ENCODE measurements at places on chromosomes 7 and 10.

DNA sequence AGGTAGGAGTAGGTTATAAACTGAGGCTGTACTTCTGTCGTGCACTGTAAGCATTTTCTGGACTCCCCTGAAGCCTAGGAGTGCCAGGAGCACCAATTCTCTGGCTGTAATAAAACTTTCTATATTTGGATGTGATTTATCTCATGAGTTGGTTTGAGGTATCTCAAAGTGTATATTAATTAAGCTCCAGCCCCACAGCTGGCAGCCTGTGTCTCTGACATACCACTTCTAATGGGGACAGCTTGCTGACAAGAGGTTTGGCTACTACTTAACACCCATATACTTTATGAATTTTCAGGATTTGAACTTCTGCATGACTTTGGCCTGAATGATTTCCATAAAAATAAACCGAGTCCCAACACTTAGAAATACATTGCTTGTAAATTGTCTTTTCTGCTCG is 35.2 kb downstream of the CFAP58 start:
- no peak for DNase-seq

- DNase-seq: peak; percentile 58
Observed at GRCh38 chr7:50467817-50468610, 17.9 kb upstream of the FIGNL1 start.

DNA sequence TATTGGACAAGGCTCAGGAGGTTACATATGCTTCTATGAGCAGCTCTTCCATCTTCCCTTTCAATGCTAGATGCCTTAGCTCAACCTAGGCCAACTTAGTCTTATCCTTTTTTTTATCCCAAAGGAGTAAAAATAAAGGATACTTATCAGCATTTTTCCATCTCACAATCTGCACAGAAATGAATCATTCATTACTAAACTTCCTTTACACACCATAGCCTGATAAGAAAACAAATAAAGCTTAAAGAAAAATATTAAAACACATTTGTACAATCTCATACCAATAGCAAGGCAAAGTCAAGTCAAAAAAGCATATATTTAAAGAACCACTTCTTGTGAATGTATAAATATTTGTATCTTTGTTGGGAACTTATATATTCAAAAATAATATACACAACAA is 407.4 kb downstream of the GRM8 start:
- DNase-seq: no peak

- no peak for DNase-seq
Observed at GRCh38 chr10:114957673-114958072, 19.7 kb downstream of the TRUB1 start.

GRCh38 chr10:86671985-86672710 is 3.8 kb downstream of the LDB3 start:
- DNase-seq: no peak

DNA sequence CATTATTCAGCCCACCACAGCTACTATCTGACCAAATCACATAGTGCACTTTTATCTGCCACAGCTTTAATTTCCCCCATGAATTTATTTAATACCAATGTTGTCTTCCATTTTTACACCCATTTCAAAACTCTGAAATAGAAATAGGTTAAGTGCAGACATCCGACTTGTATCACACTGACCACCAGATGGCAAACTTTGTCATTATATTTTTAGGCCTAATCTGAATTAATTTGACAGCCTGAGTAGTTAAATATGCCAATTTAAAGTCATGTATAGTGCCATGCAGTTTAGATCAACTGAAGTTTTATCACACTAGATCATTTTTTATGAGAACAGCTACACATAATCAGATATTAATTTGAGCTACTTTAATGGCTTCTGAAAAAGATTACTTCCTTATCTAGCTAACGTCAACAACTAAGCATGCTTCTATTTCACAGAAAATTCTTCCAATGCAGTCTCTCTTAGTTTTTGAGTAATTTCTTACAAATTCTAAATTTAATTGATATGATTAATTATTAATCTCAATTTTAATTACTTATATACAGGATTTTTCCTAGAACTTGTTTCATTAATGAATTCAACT is 566.4 kb downstream of the GFRA1 start:
- DNase-seq: no peak

DNA sequence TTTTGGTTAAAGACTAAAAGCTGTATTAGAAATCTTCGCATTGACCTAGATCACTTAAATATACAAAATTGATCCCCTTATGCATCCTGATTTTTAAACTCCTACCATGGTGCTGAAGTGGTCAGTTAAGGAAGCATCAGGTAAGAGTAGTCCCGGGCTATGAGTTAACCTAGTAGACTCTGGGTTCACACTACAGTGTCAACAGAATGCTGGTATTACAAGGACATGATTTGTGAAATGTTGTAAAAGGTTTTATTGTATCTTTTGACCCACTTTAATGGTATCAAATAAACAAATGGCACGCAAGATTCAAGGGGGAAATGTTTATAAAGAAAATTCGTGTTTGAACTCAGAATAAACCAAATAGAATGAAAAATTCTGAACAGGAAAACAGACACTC is 36.8 kb downstream of the RTKN2 start:
- no peak for DNase-seq

DNA sequence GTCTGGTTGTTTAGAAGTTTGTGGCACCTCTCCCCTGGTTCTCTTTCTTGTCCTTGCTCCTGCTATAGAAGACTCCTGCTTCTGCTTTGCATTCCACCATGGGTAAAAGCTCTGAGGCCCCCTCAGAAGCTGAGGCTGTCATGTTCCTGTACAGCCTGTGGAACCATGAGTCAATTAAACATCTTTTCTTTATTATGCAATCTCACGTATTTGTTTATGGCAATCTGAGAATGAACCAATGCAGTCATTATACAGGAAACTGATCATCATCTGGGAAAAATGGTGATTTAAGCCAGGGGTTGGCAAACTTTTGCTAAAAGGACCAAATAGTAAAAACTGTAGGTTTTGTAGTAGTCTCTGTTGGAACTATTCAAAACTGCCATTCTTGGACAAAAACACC is 175.4 kb downstream of the CSTF2T start:
- DNase-seq: no peak

DNA sequence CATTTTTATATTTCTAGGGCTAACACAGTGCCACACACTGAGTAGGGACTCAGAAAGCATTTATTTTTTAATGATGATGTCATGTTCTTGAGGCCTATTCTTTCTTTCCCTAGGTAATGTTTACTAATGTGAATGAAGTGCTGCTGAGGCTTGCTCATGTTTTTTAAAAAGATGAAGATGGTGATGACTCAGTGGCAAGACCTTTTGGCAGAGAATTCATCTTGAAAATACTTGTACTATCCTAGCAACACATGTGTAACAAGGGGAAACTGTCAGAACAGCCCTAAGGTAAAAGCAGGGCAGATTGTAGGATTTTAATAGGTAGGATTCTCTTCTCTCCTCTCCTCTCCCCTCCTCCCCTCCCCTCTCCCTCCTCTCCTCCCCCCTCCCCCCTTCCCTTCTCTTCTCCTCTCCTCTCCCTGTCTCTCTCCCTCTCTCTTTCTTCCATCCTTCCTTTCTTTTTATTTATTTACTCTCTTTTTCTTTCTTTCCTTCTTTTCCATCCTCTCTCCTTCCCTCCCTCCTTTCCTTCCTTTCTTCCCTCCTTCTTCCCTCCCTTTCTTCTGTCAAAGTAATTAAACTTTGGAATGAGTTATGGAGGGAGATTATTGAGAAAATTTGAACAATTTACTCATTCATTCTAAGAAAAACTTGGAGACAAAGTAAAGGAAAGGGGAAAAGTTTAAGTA is 75.3 kb downstream of the ZNF92 start:
- DNase-seq: no peak

- DNase-seq: no peak
Observed at GRCh38 chr7:7639421-7639820, 1.1 kb upstream of the UMAD1 start.

DNA sequence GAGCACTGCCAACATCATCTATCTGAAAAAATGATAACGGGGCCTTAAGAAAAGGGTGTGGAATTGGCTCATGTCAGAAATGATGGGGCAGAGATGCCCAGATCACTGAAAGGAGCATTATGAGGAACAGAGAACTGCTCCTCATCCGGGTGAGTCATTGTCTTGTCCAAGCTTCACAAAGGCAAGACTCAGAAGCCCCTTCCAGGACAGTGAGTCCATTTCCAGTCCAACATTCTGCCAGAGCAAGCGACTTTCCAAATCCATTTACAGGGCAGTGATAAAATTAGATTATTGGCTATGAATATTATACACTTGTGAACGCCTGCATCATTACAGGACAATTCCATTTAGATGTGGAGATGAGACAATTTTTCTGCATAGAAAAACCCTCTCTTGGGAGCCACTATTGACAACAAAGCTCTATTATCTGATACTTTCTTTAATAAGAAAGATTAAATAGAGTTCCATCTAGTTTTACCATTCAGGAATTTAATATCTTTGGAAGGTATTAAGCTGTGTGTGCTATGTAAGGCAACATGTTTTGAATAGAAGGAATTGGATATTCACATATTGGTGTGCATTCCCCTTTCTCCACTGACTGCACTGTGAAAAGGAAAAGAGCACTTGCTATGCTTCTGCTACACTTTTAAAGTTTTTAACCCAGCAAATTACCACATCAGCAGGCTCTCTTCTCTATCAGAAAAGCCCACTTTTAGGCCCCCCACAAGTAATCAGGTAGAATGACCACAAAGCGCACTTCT is 159.6 kb downstream of the NRP1 start:
- DNase-seq: no peak

- DNase-seq: no peak
Observed at GRCh38 chr7:151137791-151138152, 29.7 kb downstream of the GBX1 start.

- no peak for DNase-seq
Observed at GRCh38 chr10:72328829-72329204, 25.9 kb downstream of the DNAJB12 start.

DNA sequence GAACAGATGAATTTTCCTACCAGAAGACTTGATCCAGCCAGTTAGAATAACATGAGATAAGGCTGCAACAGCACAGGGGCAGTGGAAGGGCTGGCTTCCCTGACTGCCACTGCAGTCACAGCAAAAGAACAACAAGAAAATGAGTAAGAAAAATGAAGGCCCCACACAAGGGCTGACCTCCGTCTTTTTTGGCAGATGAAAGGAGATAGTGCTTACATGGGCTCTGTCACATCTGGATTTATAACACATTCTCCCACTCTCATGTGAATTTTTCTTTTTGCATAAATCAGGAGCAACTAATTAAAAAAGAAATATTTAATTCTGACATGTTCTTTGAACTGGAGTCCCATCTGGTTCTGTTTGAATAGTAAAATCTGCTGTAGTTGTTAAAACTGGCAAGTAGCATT is 99.6 kb downstream of the NRP1 start:
- DNase-seq: no peak

DNA sequence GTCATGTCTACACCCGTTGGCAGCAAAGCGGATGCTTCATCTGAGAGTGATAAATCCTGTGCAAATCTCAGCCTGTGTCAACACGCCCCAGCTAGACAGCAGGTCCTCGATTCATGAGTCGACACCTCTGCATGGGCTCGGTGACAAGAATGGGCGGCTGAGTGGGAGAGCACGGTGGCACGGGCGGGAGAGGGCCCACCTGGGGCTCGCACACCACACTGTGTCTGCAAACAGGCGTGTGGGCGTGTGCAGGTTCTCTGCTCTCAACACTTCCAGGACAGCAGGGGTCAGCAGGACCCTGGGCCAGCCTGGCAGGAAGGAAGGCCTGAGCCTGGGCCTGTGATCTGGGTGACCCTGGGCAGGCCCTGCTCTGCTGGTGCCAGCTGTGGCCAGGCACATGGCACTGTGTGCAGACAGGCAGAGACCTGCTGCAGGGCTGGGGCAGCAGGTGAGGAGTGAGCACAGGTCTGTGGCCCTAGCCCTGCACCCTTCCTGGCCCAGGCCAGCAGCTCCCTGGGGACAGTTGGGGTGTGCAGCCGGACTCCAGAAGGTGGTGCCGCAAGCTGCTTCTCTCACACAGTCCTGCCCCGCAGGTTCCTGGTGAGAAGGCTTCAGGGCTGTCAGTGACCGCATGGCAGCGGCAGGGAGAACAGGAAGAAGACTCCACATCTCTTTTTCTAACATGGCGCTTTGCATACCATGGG is 216.4 kb downstream of the ELFN1 start:
- DNase-seq: no peak

GRCh38 chr7:14432924-14433323 is 443.5 kb upstream of the ETV1 start:
- no peak for DNase-seq

DNA sequence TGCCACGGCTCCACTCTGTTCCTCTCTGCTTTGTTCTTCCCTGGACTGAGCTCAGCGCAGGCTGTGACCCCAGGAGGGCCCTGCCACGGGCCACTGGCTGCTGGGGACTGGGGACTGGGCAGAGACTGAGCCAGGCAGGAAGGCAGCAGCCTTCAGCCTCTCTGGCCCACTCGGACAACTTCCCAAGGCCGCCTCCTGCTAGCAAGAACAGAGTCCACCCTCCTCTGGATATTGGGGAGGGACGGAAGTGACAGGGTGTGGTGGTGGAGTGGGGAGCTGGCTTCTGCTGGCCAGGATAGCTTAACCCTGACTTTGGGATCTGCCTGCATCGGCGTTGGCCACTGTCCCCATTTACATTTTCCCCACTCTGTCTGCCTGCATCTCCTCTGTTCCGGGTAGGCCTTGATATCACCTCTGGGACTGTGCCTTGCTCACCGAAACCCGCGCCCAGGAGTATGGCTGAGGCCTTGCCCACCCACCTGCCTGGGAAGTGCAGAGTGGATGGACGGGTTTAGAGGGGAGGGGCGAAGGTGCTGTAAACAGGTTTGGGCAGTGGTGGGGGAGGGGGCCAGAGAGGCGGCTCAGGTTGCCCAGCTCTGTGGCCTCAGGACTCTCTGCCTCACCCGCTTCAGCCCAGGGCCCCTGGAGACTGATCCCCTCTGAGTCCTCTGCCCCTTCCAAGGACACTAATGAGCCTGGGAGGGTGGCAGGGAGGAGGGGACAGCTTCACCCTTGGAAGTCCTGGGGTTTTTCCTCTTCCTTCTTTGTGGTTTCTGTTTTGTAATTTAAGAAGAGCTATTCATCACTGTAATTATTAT is 1.2 kb downstream of the CLDN4 start:
- no peak for DNase-seq

DNA sequence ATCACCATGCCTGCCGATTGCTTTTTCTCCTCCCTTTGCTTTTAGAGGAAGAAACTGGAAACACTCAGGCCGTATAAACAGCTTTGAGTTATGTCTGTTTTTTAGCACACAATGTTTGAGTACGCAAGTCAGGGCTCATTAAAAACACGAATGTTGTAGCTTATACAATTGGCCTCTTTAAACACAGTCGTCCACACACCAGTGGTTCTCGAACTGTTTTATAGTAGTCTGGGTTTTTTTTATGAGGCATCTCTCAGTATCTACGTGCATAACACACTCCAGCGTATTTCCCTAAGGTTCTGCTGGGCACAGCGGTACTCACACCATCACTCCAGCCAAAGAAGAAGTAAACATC is 13.4 kb upstream of the CARD11 start:
- no peak for DNase-seq

All from stimulated activated CD8-positive, alpha-beta memory T cell treated with anti-CD3 and anti-CD28 coated beads, Interleukin-7, amount 100 ng/mL, for 1 hour (primary cell).